ENCODE measurements at places on chromosomes 7 and 10. TPM values are rescaled to one million over a fixed set of nuclear protein-coding genes. Genes with fewer than 3 reads are reported as not detected.

The BAZ1B gene
- total RNA-seq = 70.7 TPM

The NKX2-3 gene
- not detected for total RNA-seq

The USP54 gene
- 27.4 TPM for total RNA-seq

The SORCS3 gene
- total RNA-seq = 1.4 TPM

The FAM25G gene
- not detected for total RNA-seq

The MYOF gene
- total RNA-seq = 0.54 TPM

The TAS2R3 gene
- total RNA-seq = 3.9 TPM

The LMTK2 gene
- total RNA-seq = 26.8 TPM

- DNase-seq = peak; percentile 57
- H3K27me3 ChIP-seq = no peaks in the 10 kb centered on the region
- no peaks in the 10 kb centered on the region for H3K36me3 ChIP-seq
- no peak overlapping the region for H3K4me3 ChIP-seq
- no peak overlapping the region for H3K27ac ChIP-seq
These were observed 72.6 kb downstream of the FAM53B start for GRCh38 chr10:124671486-124672075.

GRCh38 chr7:133258174-133258573 lies 5.3 kb downstream of the EXOC4 start:
- no peak overlapping the region for H3K27ac ChIP-seq
- no peaks in the 10 kb centered on the region for H3K27me3 ChIP-seq

DNA sequence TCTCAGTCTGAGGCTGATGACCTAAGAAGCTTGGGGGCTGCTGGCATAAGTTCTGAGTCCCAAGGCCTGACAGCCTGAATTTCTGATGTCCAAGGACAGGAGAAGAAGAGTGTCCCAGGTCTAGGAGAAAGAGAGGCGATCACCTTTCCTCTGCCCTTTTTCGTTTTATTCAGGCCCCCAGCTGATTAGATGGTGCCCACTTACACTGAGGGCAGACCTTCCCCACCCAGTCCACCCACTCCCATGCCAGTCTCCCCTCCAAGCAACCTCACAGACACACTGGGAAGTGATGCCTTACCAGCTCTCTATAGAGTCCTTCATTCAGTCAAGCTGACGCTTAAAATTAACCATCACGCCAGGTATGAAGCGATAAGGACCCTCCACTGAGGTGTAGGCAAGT lies 19.3 kb upstream of the LOXL4 start:
- no peaks in the 10 kb centered on the region for H3K27me3 ChIP-seq
- no peaks in the 10 kb centered on the region for H3K36me3 ChIP-seq
- DNase-seq = no peak

DNA sequence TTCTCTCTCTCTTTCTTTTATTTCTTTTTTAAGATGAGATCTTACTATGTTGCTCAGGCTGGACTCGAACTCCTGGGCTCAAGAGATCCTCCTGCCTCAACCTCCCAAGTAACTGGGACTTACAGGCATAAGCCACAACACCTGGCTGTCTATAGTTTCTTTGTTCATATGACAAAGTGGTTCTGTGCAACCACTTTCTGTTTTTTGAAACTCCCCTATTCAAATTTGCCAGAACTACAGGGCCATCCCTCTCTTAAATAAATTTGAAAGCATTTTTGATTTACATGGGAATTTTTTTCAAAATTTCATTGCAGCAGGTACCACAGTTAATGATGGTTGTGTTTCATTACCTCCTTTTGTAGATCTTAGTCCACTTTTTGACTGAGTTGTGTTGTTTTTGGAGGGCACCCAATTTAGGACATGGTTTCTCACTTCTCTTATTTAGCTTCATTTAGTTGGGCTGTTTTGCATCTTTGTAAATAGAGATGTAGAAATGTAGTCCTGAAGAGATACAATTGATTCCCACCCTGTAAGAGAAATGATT lies 119.2 kb downstream of the LRRC4 start:
- no peaks in the 10 kb centered on the region for H3K27me3 ChIP-seq
- H3K4me3 ChIP-seq = no peak overlapping the region
- no peaks in the 10 kb centered on the region for H3K36me3 ChIP-seq
- DNase-seq = no peak
- no peak overlapping the region for H3K27ac ChIP-seq
- H3K4me1 ChIP-seq = peaks cover 22% of the 10 kb centered on the region

- no peaks in the 10 kb centered on the region for H3K4me1 ChIP-seq
- no peak overlapping the region for H3K27ac ChIP-seq
These were observed 69.7 kb upstream of the LRRC18 start for GRCh38 chr10:49009199-49009979.

GRCh38 chr10:52443419-52444388 lies 129.6 kb downstream of the DKK1 start:
- H3K27me3 ChIP-seq = no peaks in the 10 kb centered on the region
- H3K4me1 ChIP-seq = peaks cover 15% of the 10 kb centered on the region
- H3K27ac ChIP-seq = no peak overlapping the region
- no peaks in the 10 kb centered on the region for H3K36me3 ChIP-seq
- no peak overlapping the region for H3K4me3 ChIP-seq

DNA sequence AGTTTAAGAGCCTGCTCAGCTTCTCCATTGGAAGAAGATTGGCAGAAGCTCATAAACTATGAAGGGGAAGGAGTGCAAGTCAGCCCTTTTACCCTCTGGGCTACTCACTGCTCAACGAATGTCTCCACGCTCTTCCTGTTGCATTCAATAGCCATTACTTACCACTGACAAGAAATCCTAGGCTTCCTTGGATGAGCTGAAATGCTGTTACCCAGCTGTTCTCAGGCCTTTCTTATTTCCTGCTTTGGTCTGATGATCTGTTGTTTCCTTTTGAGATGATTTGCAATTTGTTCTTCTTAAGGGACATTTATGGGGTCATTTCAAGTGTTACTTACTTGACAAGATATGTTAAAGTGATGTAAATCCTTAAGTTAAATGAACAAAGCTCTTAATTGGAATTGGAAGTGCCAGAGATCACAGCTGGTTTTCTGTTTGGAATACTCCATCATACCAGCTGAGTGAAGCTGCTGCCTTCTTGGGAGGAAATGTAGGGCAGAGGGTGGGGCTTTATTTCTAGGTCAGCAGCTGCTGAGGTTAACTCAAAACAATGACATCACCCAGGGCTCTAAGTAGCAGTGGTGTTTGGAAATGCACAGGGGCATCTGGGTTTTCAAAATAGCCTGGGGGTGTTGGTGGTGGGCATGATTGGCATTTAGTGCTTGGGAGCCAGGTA lies 170.0 kb downstream of the PRKCQ start:
- H3K27ac ChIP-seq = no peak overlapping the region
- H3K4me1 ChIP-seq = no peaks in the 10 kb centered on the region
- no peaks in the 10 kb centered on the region for H3K36me3 ChIP-seq

- peaks cover 14% of the 10 kb centered on the region for H3K4me1 ChIP-seq
- no peak for DNase-seq
- no peaks in the 10 kb centered on the region for H3K36me3 ChIP-seq
- peak overlapping the region; percentile 78 for H3K4me3 ChIP-seq
- H3K27ac ChIP-seq = no peak overlapping the region
These were observed 134.3 kb upstream of the ZNF92 start for GRCh38 chr7:65239324-65239706.

GRCh38 chr7:100681491-100682227 lies 8.1 kb downstream of the GNB2 start:
- H3K36me3 ChIP-seq = no peaks in the 10 kb centered on the region
- H3K27ac ChIP-seq = no peak overlapping the region
- H3K4me1 ChIP-seq = peaks cover 11% of the 10 kb centered on the region

- no peaks in the 10 kb centered on the region for H3K4me1 ChIP-seq
- no peaks in the 10 kb centered on the region for H3K27me3 ChIP-seq
- H3K27ac ChIP-seq = no peak overlapping the region
These were observed 40.5 kb downstream of the SPDYE5 start for GRCh38 chr7:75532639-75533038.

GRCh38 chr10:86944907-86945306 lies 12.5 kb downstream of the MMRN2 start:
- no peak overlapping the region for H3K27ac ChIP-seq
- H3K4me1 ChIP-seq = peaks cover 6% of the 10 kb centered on the region
- H3K27me3 ChIP-seq = peaks cover 8% of the 10 kb centered on the region
- DNase-seq = no peak

- peaks cover 22% of the 10 kb centered on the region for H3K4me1 ChIP-seq
- no peak overlapping the region for H3K4me3 ChIP-seq
- no peak for DNase-seq
- H3K27me3 ChIP-seq = no peaks in the 10 kb centered on the region
- no peaks in the 10 kb centered on the region for H3K36me3 ChIP-seq
These were observed 58.7 kb downstream of the INPP5F start for GRCh38 chr10:119784340-119785067.

DNA sequence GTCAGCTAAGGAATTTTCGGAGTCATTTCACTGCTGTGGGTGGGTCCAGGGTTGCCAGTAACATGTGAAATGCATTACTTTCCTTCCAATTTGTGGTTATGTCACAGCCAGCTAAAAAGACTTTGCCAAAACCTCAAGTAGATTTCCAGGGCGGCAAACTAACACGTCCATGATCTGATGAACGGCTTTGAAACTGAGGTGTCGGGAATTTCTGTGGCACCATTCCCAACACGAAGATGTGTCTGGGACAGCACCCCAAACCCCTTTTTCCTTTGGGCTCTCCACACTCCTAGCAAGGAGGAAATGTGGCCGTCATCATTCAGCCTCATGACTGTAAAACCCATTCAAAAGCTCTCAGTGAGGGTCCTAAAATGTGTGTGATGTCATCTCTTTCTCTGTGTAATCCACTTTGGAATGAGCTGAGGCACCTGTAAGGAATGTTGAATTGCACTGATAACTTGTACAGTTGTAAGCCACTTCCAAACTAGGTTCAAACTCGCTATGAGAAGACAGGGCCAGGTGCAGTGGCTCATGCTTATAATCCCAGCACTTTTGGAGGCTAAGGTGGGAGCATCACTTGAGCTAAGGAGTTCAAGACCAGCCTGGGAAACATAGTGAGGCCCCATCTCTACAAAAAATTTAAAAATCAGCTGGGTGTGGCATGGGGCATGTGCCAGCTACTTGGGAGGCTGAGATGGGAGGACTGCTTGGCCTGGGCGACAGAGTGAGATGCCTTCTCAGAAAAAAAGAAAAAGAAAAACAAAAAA lies 146.1 kb upstream of the FRMD4A start:
- H3K4me3 ChIP-seq = no peak overlapping the region
- no peaks in the 10 kb centered on the region for H3K4me1 ChIP-seq
- H3K36me3 ChIP-seq = no peaks in the 10 kb centered on the region
- H3K27ac ChIP-seq = no peak overlapping the region

GRCh38 chr10:131358741-131359442 lies 47.4 kb upstream of the TCERG1L start:
- no peak overlapping the region for H3K27ac ChIP-seq
- H3K36me3 ChIP-seq = no peaks in the 10 kb centered on the region
- no peaks in the 10 kb centered on the region for H3K27me3 ChIP-seq
- H3K4me3 ChIP-seq = no peak overlapping the region
- no peaks in the 10 kb centered on the region for H3K4me1 ChIP-seq
- DNase-seq = peak; percentile 17

DNA sequence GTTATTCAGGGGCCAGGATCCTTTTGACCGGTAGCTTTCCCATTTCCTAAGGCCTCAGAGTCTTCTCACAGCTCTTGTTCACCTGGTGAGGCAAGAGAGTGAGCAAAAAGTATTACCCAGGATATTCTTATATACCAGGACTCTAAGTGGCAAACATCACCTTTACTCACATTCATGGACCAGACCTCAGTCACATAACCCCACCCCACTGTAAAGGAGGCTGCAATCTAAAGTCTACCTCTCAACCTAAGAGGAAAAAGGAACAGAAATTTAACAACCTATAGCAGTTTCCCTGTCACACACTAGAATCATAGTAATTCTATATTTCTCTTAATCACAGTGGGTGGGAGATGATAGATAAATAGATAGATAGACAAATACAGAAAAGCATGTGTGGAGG lies 176.0 kb upstream of the PTPRZ1 start:
- H3K4me3 ChIP-seq = no peak overlapping the region
- H3K36me3 ChIP-seq = no peaks in the 10 kb centered on the region
- H3K27me3 ChIP-seq = no peaks in the 10 kb centered on the region
- DNase-seq = no peak

- no peak overlapping the region for H3K27ac ChIP-seq
- H3K4me1 ChIP-seq = no peaks in the 10 kb centered on the region
- no peaks in the 10 kb centered on the region for H3K27me3 ChIP-seq
These were observed 25.2 kb downstream of the NHLRC2 start for GRCh38 chr10:113879691-113880090.

GRCh38 chr7:114112806-114113205 lies 194.0 kb upstream of the PPP1R3A start:
- no peaks in the 10 kb centered on the region for H3K27me3 ChIP-seq
- DNase-seq = no peak
- no peaks in the 10 kb centered on the region for H3K36me3 ChIP-seq

DNA sequence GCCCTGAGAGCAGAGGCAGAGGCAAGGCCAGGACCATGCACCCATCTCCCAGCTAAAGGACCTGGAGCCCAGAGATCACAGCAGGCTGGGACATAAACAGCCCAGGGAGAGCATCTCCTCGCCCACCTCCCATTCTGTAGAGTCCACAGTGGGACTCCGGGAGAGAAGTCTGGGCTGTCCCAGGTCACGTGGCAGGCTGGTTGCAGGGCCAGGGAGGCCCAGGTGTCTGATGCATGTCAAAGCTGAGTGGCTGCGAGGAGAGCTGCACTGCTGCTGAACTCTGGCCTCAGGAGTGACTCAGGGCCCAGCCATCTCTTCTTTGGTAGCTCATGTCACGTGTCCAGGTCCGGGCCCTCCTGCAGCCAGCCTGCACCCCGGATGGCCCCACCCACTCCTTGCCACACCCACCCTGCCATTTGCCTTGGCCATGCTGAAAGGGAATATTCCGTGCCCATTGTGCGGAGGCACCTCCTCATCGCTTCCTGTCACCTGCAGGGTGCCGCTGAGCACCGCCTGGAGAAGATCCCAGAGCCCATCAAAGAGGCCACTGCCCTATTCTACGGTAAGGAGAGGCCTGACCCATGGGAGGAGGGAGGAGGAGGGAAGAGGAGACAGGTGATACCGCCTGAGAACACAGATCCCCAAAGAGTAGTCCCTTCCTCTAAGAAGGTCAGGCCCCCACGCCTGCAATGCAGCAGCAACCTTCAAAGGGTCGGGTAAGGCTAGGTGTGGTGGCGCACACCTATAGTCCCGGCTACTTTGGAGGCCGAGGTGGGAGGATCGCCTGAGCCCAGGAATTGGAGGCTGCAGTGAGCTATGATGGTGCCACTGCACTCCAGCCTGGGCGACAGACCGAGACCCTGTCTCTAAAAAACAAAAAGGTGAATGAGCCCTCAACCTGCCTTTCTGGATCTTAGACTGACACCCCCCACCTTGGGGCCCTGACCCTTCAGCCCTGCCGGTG lies 12.6 kb upstream of the SH2B2 start:
- no peaks in the 10 kb centered on the region for H3K27me3 ChIP-seq
- no peak for DNase-seq
- no peak overlapping the region for H3K4me3 ChIP-seq

DNA sequence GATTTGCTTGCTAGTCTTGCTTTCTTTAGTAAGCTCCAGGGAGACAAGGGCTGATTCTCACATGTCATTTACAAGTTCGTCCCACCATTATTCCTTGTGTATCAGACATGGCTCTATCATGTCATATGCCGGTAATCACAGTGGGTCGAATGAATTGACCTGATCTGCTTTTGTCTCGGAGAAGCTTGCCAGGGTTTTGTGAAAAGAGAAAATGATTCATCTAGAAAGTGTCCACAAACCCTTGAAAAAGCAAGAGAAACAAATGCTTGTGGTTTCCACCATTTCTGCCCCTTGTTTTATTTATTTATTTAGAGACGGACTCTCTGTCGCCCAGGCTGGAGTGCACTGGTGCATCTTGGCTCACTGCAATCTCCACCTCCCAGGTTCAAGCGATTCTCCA lies 278.5 kb downstream of the TCF7L2 start:
- no peak overlapping the region for H3K4me3 ChIP-seq
- DNase-seq = no peak
- H3K36me3 ChIP-seq = no peaks in the 10 kb centered on the region
- H3K27ac ChIP-seq = no peak overlapping the region
- H3K27me3 ChIP-seq = no peaks in the 10 kb centered on the region

- DNase-seq = no peak
- H3K27ac ChIP-seq = no peak overlapping the region
- no peaks in the 10 kb centered on the region for H3K4me1 ChIP-seq
These were observed 608.9 kb downstream of the PTPRN2 start for GRCh38 chr7:157978766-157979165.
